ENCODE measurements at places on chromosomes 3 and 15.

DNA sequence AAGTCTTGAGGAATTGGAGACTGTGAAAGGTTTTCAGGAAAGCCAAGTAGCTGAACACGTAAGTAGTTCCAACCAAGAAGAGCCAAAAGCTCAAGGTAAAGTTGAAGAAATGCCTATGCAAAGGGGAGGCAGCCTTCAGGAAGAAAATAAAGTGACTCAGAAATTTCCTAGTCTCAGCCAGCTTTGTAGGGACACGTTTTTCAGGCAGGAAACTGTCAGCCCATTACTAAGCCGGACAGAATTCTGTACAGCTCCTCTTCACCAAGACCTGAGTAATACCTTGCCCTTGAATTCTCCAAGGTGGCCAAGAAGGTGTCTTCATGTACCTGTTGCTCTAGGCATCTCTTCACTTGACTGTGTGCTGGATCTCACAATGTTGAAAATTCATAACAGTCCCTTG lies 48.6 kb downstream of the CDAN1 start:
- no peak for DNase-seq

DNA sequence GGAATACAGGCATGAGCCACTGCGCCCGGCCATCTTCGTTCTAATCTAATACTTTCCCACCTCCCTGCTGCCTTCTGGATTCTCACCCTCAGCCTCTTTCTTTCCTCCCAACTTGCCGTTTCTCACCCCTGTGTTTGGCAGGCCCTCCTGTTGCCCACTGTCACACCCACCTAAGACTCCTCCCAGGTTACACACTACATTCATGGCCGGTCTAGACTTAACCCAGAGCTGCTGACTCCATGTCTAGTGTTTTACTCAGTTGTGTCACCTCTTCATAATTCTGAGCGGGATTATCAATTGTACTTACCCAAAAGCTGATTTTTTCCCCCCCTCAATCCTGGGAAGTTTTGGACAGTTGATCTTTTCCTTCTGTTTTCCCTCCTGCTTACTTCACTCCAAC lies 223.8 kb downstream of the FEZF2 start:
- no peak for DNase-seq

DNA sequence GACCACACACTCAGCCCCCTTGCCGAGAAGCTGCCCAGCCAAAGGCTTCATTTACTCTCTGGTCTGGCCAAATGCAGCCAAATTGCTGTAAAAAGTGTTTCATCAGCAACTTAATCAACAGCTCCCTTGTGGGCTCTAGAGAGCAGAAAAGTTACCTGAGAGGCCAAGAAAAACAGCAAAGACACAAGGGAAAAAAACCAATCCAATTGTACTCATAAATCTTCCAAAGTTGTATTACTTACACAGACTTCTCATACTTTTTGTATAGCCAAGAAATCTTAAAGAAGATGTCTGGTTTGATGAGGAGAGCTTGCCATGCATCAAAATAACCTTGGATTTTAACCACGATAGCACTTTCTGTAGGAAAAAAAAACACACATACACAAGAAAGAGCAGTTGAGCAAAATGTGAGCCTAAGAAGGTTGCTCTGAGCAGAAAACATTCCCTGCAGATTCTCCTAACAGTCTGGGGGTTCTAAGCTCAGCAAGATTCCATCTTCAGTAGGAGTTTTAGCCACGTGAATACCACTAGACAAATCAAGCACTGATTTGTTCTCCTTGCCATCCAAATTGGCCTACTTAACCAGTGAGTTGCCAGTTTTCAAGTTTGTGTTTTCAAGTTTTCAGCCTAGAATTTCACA lies 120.0 kb downstream of the CYP19A1 start:
- DNase-seq = no peak

DNA sequence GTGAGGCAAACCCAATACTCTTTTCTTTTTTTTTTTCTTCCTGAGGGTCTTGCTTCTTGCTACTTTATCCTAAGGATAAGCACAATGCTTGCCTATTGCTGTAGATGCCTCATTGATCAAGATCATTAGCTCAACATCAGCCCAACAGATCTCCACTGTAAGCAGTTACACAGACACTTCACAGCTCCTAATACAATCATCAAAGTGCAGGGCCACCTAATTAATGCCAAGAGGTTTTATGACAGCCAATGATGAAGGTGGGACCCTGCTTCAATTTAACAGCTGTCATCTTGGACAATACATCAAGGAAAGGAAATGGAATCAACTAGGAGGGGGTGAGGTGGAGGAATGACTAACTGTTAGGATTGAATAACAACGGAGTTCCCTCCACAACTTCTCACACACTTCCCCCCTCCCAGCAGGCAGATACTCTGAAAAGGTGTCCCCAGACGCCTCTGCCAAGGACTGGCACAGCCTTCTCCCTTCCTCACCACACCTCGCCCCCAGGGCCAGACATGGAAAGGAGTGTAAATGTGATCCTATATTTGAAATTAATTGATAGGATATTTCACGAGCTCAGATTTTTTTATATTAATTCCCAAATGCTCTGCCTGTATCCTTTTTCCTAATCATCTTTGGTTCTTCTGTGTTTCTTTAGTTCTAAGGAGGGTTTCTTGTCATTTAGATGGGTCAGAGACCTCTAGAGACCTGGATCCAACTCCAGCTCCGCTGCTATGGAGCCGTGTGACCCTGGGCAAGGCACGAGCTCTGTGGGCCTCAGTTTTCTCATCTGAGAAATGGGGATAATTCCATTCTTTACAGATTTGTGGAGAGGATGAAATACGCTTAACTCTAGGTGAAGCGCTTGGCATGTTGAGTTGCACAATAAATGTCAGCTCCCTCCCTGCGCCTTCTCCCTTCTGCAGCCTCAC lies 1.2 kb downstream of the DCLK3 start:
- DNase-seq = no peak

GRCh38 chr3:67093305-67093704 lies 95.2 kb downstream of the KBTBD8 start:
- no peak for DNase-seq

DNA sequence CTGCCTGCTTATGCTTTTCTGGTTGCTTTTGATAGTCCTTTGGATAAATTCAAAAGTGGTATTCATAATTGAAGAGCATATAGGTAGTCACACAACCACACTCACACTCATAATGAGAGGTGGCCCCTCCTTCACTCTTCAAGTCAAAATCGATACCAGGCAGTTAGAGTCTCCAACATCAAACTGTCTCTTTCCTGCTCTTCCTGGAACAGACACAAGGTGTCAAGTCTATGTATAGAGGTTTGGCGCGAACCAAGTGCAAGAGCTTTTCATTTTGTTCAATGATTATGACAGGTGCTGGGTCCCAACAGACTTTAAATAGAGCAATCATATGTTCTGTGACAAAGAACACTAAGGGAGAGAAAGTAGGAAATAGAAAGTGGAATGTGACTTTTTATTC lies 29.9 kb upstream of the RGMA start:
- DNase-seq = no peak

- no peak for DNase-seq
Observed at GRCh38 chr15:45473068-45473467, 49.5 kb downstream of the SLC30A4 start.

GRCh38 chr3:45381168-45381852 lies 7.1 kb upstream of the LARS2 start:
- no peak for DNase-seq

- DNase-seq = no peak
Observed at GRCh38 chr15:101170568-101171350, 81.1 kb downstream of the CHSY1 start.

GRCh38 chr3:39279745-39280517 lies at the start of gene CX3CR1:
TSS of gene CX3CR1 (minus strand) at chr3:39280036. CDS start at chr3:39266509, 13,527 bp downstream.
- DNase-seq = no peak

DNA sequence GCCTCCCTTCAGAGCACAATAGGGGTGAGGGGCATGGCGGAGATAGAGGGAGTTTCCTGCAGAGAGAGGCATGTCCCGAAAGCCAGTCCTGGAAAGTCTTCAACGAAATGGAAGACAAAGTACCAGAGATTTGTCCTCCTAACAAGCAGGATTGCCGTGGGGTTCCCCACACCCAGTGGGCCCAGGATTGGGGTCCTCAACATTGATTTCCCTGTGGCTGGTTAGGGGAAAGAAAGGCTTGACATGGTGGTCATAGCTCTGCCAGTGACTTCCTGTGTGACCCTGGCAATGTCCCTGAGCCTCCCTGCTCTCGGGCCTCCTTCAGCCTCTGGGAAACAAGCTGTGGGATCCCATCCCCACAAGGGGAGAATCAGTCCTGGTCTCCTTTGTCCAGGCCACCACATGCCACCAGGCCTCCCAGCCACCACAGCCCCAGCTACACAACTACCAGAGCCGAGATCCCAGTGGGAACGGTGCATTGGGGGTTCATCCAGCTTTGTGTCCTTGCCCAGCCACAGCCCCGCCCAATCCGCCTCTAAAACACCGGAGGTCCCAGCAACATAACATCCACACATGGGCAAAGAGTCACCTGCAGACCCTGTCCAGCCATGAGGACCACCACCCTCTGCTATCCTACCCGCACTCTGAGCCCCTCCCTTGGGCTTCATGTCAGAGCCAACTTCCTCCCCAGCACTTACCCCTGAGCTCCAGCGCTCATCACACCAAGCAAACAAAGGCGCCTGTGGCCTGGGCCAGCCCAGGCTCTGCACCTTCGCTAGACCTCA lies 63.0 kb downstream of the ADAMTS17 start:
- no peak for DNase-seq

- no peak for DNase-seq
Observed at GRCh38 chr15:36737430-36737891, 158.0 kb downstream of the CDIN1 start.

DNA sequence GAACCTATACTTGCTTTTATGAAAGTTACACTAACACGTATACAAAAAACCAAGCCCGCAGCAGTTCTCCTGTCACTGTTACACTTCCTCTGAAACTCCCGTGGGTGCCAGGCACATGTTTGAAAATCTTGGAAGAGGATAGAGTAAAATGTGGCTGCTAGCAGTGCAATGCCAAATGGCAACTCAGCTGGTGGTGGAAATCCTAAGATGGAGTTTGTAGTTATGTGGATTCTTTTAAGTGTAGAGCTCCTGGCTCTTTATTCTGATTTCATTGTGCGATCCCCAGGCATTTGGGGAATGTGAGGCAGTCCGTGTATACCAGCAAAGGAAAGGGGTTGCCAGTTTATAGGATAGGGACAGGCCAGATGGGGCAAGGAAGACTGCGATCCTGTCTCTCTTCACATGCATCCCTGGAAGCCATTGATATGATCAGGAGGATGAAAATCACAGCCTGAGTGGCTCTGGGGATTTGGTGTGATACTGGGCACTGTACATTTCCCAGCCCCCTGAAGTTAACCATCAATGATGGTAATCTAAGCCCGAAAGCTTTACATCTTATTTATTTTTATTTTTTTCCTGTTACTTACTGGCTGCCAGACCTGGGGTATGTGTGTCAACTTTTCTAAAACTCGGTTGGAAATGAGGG lies 1.1 kb downstream of the STAC start:
- no peak for DNase-seq

- DNase-seq = no peak
Observed at GRCh38 chr15:85545185-85545584, 164.8 kb downstream of the AKAP13 start.

- DNase-seq = no peak
Observed at GRCh38 chr15:63892794-63893441, 59.2 kb upstream of the HERC1 start.

- DNase-seq = no peak
Observed at GRCh38 chr3:121985846-121986245, 36.2 kb downstream of the ILDR1 start.

DNA sequence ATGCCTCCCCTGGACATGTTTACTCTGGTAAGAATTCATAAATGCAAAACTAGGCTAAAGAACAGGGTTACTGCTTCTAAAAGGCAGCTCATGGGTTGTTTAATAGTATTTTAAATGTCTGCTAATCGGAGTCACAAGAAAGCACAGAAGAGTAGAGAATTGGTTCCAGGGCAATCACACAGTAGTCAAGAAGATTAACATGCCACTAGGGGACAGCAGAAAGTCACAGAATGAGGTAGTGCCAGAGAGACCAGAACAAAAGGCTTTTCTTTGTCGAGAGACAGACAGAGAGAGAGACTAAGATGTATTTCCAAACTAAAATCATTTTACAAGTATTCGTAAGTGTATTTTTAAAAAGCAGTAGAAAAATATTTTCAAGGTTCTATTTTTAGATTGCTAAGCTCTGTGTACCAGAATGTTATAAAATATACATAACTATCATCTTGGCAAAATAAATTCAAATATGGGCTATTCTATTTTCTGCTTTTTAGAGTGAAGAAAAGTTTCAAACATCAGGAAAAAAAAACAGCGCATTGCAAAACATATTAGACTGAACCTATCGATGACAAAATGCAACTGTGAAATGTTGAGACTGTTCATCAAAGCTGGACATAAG lies 78.3 kb upstream of the CDIN1 start:
- no peak for DNase-seq

DNA sequence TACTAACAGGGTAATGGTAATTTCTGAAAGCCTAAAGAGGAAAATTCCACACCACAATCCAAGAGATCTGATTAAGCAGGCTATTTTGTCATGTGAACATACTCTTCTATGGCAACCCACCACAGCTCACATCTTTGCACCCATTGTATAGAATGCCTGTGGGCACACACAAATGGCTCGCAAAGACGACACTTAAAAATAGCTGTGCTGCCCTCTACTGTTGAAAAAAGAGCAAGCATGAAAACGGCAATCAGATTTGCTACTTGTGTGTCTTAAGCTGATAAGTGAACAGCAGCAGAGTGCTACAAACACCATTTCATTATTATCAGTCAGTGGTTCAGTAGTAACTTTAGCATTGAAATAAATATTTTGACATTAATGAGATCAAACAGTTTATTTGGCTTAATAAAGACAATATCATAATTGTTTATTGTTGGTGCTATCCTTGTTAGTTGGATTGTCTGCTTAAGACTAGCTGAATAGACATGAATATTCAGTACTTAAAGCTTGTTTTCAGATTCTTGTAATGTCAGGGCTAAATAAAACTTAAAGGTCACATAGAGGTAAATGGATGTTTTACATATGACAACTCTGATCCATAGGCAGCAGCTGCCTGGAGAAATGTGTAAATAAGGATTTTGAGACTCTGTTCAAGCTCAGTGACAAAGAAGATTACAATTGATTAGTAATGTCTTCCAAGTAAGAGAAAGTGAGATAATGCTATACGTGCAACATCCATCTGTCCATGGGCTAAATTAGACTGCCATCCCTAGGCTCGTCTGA lies 199.1 kb downstream of the LRRN1 start:
- DNase-seq = no peak

DNA sequence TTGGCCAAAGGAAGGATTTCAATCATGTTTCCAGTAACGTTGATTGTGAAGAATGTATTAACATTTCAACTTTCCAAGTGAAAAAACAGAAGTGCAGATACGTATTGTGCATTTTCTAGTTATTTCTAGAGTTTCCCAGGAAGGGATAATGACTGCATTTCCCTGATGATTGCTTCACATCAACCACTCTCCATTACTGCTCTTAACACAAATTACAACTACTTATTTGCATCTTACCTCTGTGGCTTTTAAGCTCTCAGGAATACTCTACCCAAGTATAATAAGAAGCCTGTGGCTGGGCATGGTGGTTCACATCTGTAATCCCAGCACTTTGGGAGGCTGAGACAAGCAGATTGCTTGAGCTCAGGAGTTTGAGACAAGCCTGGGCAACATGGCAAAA lies 582.5 kb downstream of the ZNF385D start:
- no peak for DNase-seq

Measured in cortex of kidney (tissue), 1 donor.